Neural crest cell (in vitro differentiated cells): ENCODE measurements at places on chromosomes 11 and 22. TPM values are rescaled to one million over a fixed set of nuclear protein-coding genes. Genes with fewer than 3 reads are reported as not detected.

OTOG gene
- total RNA-seq = not detected in 2 replicates

SAA4 gene
- total RNA-seq = not detected in 2 replicates

ZNF214 gene
- total RNA-seq = 6.5 and 7.3 TPM in 2 replicates

RNF141 gene
- total RNA-seq = 30.7 and 33.0 TPM in 2 replicates

DNHD1 gene
- total RNA-seq = 10.2 and 12.6 TPM in 2 replicates

MS4A6E gene
- not detected in 2 replicates for total RNA-seq

CCDC188 gene
- total RNA-seq = 8.2 and 8.6 TPM in 2 replicates

INPP5J gene
- total RNA-seq = 4.5 and 4.7 TPM in 2 replicates

KRTAP5-11 gene
- not detected in 2 replicates for total RNA-seq

OR56A1 gene
- 0.14 and 0.16 TPM in 2 replicates for total RNA-seq

RFPL1 gene
- total RNA-seq = not detected in 2 replicates

SHISA8 gene
- 0.19 TPM in 1 of 2 replicates, not detected in the other for total RNA-seq

C11orf16 gene
- total RNA-seq = not detected in 2 replicates

GLYATL1 gene
- total RNA-seq = 1.9 and 2.7 TPM in 2 replicates
